ENCODE measurements at places on chromosomes 6 and 20. TPM values are rescaled to one million over a fixed set of nuclear protein-coding genes. Genes with fewer than 3 reads are reported as not detected.

DNA sequence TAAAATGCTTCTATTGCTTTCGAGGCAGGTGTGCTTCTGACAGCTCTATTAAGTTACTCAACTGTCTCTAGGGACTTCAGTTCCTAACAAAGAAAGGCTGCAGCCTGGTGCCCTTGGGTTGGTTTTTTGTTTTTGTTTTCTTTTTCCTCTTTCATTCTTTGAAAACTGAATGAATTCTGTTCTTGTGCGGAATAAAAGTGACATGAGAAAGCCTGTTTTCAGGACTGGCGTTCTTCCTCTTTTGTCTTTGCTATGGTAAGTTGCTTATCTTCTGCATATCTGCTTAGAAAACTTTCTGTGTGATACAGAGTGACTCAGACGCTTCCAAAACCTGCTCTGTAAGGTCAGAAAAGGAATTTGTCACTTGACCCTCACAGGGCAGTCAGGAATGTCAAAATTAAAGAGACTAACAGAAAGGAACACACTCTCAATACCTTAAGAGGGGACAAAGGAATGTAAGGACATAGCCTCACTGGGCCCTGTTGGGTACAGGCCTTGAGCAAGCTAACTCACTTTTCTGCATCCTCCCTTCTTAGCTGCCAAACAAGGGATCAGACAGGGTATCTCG, 56.2 kb upstream of the NHSL1 start:
- H3K4me1 ChIP-seq = peaks cover 14% of the 10 kb centered on the region
- no peak overlapping the region for H3K4me3 ChIP-seq
- H3K27ac ChIP-seq = peak overlapping the region; percentile 46
- no peaks in the 10 kb centered on the region for H3K36me3 ChIP-seq

DNA sequence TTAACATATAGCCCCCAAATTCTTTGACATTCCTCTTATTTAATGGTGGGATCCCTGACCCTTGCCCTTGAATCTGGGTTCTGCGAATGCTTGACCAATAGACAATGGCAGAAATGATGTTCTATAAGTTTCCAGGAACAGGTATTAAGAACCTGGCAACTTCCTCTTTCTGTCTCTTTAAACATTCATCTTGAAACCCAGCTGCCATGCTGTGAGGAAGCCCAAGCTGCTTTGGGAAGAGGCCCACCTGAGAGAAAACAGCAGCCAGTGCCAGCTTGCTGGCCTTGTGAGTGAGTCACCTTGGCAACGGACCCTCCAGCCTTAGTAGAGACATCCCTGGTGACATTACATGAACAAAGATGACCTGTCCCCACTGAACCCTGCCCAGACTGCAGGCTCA, 45.2 kb upstream of the RALY start:
- H3K27me3 ChIP-seq = no peaks in the 10 kb centered on the region
- H3K4me1 ChIP-seq = no peaks in the 10 kb centered on the region
- H3K4me3 ChIP-seq = no peak overlapping the region
- H3K27ac ChIP-seq = no peak overlapping the region

- DNase-seq = no peak
- H3K4me1 ChIP-seq = no peaks in the 10 kb centered on the region
- H3K27ac ChIP-seq = no peak overlapping the region
- H3K4me3 ChIP-seq = no peak overlapping the region
- H3K36me3 ChIP-seq = peaks cover 26% of the 10 kb centered on the region
- no peaks in the 10 kb centered on the region for H3K27me3 ChIP-seq
Measured at GRCh38 chr6:129599467-129599866, 110.5 kb downstream of the ARHGAP18 start.

DNA sequence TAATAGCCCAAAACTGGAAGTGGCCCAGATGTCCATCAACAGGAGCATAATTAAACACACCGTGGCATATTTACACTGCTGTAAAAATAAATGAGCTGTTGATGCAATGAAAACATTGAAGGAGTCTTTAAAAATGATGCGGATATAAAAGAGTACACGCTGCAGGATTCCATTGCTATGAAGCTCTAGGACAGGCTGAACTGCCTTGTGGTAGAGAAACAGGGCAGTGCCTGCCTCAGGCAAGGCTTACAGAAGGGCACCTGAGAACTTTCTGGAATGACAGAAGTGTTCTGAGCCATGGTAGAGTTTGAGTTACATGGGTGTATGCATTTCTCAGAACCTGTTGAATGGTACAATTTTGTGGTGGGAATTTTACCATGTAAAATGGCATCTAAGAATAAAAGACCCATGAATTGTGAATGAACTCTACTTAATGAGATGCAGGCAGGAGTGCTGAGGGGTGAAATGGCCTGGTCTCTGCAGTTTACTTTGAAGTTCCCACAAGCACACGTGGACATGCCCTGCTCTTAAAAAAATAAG, 45.3 kb upstream of the RIN2 start:
- H3K36me3 ChIP-seq = no peaks in the 10 kb centered on the region
- H3K4me1 ChIP-seq = no peaks in the 10 kb centered on the region
- H3K27ac ChIP-seq = no peak overlapping the region
- H3K27me3 ChIP-seq = no peaks in the 10 kb centered on the region

DNA sequence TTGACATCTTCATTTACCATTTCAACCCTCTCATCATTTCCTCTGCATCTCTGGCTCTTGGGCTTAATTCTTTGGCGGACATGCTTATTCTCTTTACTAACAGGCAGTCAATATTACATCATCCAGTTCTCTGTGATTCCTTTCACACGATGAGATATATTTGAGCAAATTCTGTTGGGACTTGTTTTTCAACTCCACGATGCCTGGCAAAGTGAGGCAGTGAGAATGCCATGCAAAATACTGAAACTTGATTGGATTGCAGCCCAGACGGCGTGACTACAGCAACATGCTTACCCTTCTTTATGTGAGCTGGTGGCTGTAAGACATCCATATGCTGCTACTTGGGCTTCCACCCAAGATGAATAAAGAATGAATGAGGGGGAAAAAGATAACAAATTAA, 101.7 kb upstream of the SPACA1 start:
- no peak overlapping the region for H3K4me3 ChIP-seq
- H3K27ac ChIP-seq = no peak overlapping the region
- peaks cover 7% of the 10 kb centered on the region for H3K4me1 ChIP-seq
- H3K27me3 ChIP-seq = peaks cover 4% of the 10 kb centered on the region
- peak; percentile 35 for DNase-seq

GRCh38 chr6:51908243-51908642, 179.2 kb downstream of the PKHD1 start:
- no peaks in the 10 kb centered on the region for H3K4me1 ChIP-seq
- no peak for DNase-seq
- H3K4me3 ChIP-seq = no peak overlapping the region
- no peaks in the 10 kb centered on the region for H3K27me3 ChIP-seq

GRCh38 chr6:54694928-54695532, 151.5 kb upstream of the FAM83B start:
- H3K4me1 ChIP-seq = peaks cover 3% of the 10 kb centered on the region
- H3K27ac ChIP-seq = no peak overlapping the region
- no peak for DNase-seq
- H3K4me3 ChIP-seq = no peak overlapping the region

- peak overlapping the region; percentile 11 for H3K27ac ChIP-seq
- H3K36me3 ChIP-seq = peaks cover 16% of the 10 kb centered on the region
- peak; percentile 85 for DNase-seq
- H3K27me3 ChIP-seq = no peaks in the 10 kb centered on the region
- H3K4me3 ChIP-seq = no peak overlapping the region
Measured at GRCh38 chr20:63696306-63696627, 185 bp upstream of the TNFRSF6B start.

- H3K36me3 ChIP-seq = no peaks in the 10 kb centered on the region
- H3K4me3 ChIP-seq = no peak overlapping the region
- H3K4me1 ChIP-seq = peaks cover 17% of the 10 kb centered on the region
- peak overlapping the region; percentile 54 for H3K27ac ChIP-seq
- H3K27me3 ChIP-seq = no peaks in the 10 kb centered on the region
Measured at GRCh38 chr6:25302677-25303128, 23.5 kb downstream of the CARMIL1 start.

Gene SLC17A3
- not detected for polyA plus RNA-seq
